MV-4-11 (cell line): ENCODE measurements at places on chromosomes 6 and 20.

DNA sequence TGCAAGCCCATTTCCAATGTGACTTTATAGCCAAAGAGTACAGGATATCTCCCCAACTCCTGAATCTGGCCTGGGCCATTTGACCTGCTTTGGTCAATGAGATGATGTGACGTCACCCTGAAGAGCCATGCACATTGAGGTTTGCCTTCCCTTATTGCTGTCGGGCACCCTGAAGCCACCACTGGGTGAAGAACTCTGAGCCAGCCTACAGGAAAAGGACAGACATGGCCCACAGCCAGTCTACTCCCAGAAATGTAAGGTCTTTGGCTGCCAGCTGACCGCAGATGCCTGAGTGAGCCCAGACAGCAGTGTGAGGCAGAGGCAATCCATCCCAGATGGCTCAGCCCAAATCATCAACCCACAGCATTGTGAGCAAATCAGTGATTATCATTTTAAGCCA is 3.7 kb upstream of the SYNDIG1 start:
- DNase-seq, result no peak

DNA sequence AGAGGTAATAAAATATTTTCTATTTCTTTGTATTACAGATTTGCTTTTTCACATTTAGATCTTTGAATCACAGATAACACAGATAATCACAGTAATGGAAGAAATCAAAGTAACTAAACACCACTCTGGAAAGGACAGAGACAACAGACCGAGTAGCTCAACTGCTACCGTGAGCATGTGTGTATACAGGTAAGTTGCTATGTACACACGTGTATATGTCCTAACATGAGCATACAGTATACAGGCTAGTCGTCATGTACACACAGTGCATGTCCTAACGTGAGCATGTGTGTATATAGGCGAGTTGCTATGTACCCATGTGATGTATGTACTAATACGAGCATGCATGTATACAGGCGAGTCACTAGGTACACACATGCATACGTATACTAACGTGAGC is 379.0 kb downstream of the THBS2 start:
- DNase-seq, result no peak

GRCh38 chr6:23457321-23457720 is 668.7 kb upstream of the NRSN1 start:
- DNase-seq, result no peak

- no peak for DNase-seq
Measured at GRCh38 chr6:149898966-149899365, 1.1 kb upstream of the RAET1E start.
